Left colon (tissue), 2 donors: ENCODE measurements at places on chromosomes 5 and 9. TPM values are rescaled to one million over a fixed set of nuclear protein-coding genes. Genes with fewer than 3 reads are reported as not detected.

- DNase-seq: no peak
Observed at GRCh38 chr5:117496801-117497200, 922.2 kb upstream of the SEMA6A start.

- no peak for DNase-seq
Observed at GRCh38 chr5:106142116-106142515, 1528.6 kb downstream of the EFNA5 start.

DNA sequence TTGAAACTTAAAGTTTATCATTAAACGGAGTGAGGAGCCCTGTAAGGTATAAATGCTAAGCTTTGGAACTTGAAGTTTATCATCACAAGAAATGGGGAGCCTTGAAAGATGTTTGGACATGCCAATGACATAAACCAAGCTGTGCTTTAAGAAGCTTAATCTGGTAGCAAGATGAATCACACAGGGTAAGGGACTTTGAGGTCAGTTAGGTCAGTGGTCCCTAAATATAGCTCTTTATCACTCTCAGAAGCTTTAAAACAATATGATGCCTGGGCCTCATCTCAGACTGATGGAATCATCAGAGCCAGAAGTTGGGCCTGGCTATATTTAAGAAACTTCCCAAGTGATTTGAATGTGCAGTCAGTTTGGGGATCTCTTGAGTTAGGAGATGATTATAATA is 85.7 kb downstream of the TNC start:
- DNase-seq: no peak

GRCh38 chr5:6680922-6681321 is 32.3 kb upstream of the TENT4A start:
- DNase-seq: no peak

LCN9 gene
- total RNA-seq: not detected
